NCI-H2171 (cell line): ENCODE measurements at places on chromosomes 3 and 15.

GRCh38 chr3:151901644-151902285 lies 28.3 kb downstream of the SUCNR1 start:
- DNase-seq = no peak

DNA sequence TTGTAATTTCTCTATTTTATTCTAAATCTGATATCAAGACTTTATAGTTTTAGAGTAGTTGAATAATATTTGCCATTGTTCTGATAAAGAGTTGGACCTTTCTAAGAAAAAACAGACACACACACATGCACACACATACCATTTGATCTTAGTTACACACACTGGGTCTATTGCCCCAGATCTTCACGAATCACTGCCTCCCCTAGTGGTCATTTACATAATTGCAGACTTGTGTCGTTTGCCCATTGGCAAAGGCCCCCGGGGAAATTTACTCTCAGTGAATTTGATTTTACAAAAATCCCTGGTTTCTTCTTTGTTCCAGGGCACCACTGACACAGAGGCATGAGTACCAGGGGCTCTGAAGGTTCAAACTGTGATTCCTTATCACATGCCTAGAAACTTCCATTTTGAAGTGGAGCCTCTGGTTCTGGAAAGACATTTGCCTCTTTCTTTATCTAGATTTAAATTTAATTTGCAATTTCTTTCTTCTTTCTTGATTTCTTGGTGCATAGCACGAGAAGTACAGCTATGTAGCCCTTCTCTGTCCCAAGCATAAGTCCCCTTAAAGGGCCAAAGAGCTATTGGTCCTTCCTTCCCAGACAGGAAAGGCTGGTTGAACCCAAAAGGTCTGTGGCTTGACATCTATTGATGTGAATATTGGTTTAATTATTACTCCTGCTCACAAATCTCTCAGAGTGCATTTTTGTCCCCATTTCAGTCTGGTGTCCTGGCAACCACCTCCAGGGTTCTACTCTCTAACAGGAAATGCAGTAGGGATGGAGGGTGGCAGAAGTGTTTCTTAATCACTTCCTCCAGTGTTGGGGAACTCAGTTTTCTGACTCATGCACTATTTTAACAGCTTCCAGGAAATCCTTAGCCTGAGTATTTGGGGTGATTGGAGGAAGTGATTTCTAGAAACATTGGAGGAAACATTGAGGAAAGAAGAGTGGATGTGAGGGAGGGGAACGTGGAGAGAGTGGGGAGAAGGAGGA lies 32.4 kb upstream of the SLC6A11 start:
- DNase-seq = no peak

DNA sequence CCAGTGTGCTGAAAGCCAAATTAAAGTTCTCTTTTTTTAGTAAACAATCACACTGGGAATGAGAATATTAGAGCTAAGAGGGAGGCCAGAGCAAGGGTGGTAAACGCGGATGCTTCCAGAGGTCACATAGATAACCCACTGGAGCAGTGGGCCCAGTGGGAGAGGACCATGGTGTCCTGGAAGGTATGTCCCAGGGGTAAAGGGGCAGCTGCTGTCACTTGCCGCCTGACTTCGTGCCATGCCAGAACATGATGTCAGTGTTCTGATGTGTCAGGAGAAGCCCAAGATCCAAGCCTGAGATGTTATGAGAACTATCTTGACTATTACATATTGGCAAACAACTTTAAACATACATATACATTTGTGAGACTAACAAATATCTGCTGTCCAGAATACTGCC lies 211.9 kb upstream of the IL12A start:
- DNase-seq = no peak

DNA sequence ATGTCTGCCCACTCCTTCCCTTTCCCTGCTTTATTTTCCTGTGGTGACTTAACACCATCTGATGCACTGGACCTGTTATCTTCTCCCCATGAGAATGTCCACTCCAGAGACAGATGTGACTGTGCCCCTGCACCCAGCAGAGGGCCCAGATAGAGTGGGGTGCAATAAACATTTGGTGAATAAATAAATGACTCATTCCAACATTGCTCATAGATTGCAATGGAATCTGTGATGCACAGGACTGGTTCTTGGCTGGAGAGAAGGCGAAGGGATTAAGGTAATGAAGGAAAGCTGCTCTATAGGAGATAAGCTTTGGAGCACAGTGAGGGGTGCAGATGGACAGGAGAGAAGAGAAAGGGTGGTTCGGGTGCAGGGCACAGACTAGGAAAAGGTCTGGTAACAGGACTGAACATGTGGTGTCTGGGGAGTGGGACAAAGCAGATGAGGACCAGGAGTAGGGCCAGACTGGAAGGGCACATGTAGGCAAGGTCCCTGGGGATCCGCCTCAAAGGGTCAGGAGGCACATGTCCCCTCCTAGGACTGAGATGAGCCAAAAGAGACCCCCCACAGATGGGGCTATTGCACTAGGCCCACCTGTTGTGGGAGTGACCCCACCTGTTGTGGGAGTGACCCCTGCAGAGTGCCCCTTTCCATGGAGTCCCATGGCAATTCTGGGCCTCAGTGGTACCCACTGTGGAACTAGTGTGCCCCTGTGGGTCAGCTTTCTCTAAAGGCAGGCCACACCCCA lies 17.5 kb upstream of the POC1A start:
- no peak for DNase-seq

- no peak for DNase-seq
Observed at GRCh38 chr3:56269755-56270535, 198.3 kb downstream of the ERC2 start.

DNA sequence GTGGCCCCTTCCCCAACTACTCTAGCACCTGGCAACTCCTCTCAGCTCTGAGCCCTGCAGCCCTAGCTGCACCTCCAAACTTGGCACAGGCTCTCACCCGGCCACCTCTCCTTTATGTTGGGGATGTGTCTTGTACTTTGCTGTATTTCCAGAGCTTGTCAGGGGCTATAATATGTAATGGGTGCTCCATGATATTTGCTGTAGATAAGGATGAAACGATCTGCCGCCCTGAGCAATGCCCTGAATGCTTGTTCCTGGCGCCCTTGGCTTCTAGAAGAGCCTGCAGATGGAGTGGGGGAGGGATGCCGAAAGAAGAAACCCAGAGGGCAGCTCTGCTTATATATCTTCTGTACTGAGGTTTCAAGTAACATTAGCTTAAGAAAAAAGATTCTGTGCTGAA lies 35.9 kb upstream of the ZBTB38 start:
- DNase-seq = no peak

GRCh38 chr15:97654481-97655076 lies 305.9 kb upstream of the ARRDC4 start:
- DNase-seq = no peak
